ENCODE measurements at places on chromosomes 2 and 18. TPM values are rescaled to one million over a fixed set of nuclear protein-coding genes. Genes with fewer than 3 reads are reported as not detected.

The GPBAR1 gene
- 1.8 TPM for polyA plus RNA-seq

The OR6B3 gene
- not detected for polyA plus RNA-seq

The PSTPIP2 gene
- 1.6 TPM for polyA plus RNA-seq

DNA sequence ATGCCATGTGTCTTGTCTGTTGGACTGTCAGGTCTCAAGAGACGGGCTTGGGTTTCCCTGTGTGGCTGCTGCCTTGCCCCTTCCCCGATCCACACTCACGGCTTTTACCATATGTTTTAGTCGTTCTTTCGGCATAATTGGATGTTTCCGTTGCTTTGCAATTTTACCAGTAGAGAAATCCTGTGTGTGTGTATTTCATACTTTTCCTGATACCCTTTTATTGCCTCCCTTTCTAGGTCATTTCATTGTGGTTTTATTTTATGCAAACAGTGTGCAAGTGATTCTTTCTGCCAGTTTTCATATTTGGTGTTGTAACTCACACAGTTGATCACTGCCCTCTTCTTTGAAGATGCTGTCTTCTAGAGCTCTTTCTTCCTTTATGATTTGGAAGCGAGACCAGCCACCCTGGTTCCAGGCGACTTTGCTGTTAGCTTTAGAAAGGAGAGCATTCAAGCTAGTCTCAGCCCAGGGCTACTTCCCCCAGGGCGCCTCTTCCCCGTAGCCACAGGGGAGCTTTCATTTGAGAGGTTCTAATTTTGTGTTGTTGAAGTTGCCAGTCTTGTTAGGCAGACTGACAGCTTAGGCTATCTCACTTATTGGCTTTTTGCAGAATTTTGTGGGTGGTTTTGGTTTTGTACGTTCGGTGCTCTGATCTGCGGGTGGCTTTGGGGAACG is 17.0 kb downstream of the SH3BP4 start:
- DNase-seq, result no peak

The MC2R gene
- polyA plus RNA-seq, result not detected
